ENCODE measurements at places on chromosomes 12 and 14.

GRCh38 chr12:107344035-107344808, 250.9 kb upstream of the CRY1 start:
- no peak for DNase-seq

DNA sequence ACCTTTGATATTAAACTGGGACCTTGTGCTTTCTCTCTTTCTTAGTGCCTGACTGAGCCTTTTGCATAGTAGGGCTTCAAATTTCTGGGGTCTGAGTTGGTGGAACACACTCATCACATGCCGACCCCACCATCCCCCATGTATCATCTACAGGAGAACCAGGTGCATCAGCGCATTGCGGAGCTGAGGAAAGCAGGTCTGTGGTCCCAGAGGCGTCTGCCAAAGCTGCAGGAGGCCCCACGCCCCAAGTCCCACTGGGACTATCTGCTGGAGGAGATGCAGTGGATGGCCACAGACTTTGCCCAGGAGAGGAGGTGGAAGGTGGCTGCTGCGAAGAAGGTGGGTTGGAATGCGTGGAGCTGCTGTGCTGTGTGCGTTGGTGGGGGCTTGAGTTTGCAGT, 37.8 kb downstream of the EP400 start:
- DNase-seq: no peak

DNA sequence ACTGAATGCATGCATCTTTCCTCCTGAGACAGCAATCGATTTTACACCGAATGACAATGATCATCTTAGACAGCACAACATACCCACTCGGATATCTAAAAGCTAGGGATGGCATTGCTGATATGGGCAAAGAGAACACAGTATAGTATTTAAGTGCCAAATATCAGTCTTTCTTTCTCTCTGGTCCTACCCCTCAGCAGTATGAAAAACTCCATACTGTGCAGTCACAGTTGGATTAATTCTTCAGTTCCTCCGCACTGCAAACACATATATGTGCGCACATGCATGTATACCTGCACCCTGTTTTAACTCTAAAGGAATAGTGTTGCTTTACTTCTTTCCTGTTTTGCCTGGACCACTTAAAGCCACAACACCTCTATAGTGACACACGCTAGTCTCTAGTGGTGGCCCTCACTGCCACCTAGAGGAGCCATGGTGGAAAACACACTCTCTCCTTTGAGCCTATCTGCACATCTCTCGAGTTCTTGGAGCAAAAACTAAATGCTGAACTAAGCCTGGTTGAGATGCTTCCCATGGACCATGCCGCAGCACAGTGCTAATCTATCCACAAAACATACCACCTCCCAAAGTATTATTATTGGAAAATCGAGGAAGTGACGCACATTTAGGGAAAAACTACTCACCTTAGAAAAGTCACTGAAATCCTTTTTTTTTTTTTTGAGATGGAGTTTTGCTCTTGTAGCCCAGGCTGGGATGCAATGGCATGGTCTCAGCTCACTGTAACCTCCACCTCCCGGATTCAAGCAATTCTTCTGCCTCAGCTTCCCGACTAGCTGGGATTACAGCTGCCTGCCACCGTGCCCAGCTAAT, 11.9 kb downstream of the TMEM52B start:
- peak; percentile 70 for DNase-seq

- DNase-seq: peak; percentile 87
Measured at GRCh38 chr12:6943722-6944380, at the start of the genes C12orf57 and RNU7-1. Gene C12orf57, plus strand, starts transcription at chr12:6944022. Its CDS starts 100 bp downstream, at chr12:6944122. Gene RNU7-1, plus strand, starts transcription at chr12:6943816.

GRCh38 chr12:30847259-30847658, 79.3 kb upstream of the TSPAN11 start:
- peak; percentile 21 for DNase-seq

- no peak for DNase-seq
Measured at GRCh38 chr14:103057028-103057371, 349 bp downstream of the CDC42BPB start.

GRCh38 chr14:105026802-105027563, 6.1 kb upstream of the CDCA4 start:
- no peak for DNase-seq

DNA sequence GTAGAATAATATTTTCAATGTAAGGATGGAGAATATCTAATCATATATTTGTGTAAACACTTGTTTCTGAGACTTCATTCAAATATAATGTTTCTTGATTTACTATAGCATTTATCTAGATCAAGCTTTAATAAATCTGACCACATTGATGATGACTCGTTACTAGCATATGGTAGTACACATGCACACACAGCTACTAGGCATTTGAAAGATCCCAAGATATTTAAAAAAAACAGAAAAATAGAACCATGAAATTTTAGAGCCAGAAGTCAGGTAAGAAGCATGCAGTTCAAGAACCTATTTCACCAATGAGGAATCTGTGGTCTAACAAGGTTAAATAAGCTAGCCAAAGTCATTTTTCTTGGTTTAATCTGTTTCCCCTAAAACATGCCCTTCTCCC, 32.0 kb downstream of the DCP1B start:
- DNase-seq: no peak

DNA sequence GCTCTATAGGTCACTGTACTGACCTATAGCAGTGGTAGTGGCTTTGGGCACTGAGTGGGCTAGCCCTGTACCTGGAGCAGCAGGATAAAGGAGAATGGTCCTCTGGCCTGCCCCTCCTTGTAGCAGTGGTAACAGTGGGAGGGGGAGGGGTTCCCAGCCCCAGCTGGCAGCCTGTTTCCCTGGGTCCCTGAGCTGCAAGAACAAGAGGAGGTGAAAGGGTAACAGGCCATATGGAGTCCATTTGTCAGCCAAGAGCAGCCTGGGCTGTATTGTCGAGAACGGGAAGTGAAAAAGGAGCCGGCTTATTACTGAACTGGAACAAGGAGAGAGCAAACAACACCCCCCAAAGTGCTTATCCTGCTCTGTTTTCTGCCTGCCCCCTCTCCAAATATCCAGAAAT, 73.8 kb upstream of the SRSF5 start:
- DNase-seq: no peak

DNA sequence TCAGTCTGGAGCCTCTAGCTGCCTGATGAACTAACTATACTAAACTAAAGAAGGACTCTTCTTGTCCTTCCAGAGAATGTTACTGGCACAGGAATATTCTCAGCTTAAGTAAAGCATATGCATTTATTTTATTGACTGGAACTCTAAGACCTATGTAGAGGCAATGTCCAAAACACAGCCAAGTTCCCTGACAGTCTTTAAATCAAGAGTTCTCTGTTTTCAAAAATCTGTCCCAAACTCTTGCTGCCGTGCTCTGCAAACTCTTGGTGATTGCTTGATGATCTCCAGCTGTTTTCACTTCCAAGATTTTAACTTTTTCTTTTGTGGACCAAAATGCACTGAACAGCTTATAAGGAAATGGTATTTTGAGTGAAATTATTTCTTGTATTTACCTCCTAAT, 67.5 kb upstream of the DAAM1 start:
- no peak for DNase-seq

DNA sequence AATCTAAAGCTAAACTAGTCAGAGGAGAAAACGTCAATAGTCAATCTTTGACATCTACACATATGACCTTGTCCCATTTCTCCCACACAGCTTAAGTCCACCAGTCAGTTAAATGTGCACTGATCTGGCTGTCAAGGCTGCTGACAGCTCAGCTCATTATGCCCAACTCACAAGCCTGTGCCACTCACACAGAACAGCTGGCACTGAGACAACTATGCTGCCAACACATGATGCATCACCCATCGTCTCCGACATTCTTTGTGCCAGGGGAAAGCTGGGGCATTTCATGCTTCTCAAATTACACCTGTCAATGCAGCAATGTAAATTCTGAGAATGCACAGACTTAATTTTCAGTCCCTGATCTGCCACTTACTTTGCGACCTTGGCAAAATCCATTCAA, 25.3 kb downstream of the GNS start:
- DNase-seq: peak; percentile 87

DNA sequence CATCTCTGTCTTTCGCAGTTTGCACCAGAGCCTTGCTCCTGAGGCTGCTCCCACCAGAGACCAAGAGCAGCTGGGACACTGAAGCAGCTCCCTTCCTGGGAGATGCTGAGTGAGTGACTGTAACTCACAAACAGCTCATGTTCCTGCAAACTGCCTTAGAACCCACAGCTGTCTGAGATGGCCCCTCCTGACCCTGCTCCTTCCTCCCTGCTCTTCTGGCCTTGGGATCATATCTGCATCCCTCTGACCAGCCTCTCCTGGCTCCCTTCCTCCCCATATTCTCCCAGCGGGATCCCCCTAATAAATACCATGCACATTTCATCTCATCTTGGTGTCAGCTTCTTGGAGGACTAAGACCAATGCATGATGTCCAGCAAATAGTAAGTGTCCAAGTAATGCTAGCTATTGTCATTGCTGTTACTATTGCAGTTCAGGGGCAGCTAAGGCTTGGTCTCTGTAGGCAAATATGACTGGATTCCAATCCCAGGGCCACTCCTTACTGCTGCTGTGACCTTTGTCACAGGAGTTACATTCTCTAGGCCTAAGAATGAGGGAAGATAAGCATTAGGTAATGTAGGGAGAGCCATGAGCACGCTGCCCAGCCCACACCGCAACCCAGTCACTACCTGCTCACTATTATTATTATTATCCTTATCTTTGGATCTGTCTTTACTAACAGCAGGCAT, 47.9 kb downstream of the SYNE3 start:
- DNase-seq: no peak

DNA sequence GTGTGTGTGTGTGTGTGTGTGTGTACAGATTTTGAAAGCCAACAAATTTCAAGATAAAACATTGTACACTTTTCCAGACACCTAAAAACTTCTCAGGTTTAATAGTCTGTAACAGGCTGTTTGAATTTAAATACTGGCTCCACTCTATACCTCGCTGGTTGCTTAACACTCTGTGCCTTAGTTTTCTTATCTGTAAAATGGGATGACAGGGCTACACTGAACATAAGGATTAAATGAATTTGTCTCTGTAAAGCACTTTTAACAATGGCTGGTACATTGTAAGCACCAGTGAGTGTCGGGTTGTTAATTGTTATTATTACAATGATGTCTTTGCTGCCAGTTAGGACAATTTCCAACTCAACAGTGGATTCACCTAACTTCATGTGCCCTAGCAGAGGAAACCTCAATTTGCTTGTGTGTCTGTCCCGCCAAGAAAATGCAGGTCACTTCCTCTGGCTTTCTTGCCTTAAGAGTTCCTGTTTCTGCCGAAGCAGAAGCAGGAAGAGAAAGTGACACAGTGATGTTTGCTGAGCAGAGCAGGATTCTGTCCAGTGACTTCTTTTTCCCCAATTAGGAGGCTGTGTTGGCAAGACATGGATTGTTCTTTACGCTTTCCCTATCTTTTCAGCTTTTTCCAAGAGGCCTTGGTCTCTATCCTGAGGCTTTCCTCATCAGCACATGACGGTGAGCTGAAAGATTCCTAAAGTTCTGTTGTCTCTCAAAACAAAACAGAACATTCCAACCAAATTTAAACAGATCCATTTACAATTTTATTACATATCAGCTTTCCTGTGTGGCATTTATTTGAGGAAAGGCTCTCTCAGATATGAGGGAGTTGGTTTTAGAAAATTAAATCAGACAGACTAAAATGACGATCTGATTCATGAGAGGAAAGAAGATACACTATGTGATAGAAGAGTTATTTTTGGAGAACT, 154.1 kb upstream of the ATP2B1 start:
- DNase-seq: peak; percentile 30

- no peak for DNase-seq
Measured at GRCh38 chr14:105497671-105498429, 6.8 kb downstream of the TEDC1 start.

GRCh38 chr12:18139254-18139653, 49.3 kb upstream of the RERGL start:
- DNase-seq: no peak

- DNase-seq: no peak
Measured at GRCh38 chr14:52240623-52241022, 26.9 kb upstream of the PTGDR start.
